ENCODE measurements at places on chromosomes 2 and 18. TPM values are rescaled to one million over a fixed set of nuclear protein-coding genes. Genes with fewer than 3 reads are reported as not detected.

Gene TMEM178A
- 5.7 TPM for total RNA-seq

Gene LBX2
- 2.1 TPM for total RNA-seq

Gene HOXD1
- not detected for total RNA-seq

Gene GCG
- total RNA-seq, result not detected

Gene PLA2R1
- 12.5 TPM for total RNA-seq

Gene POLE4
- total RNA-seq, result 48.7 TPM

Gene RBKS
- 1.8 TPM for total RNA-seq

Gene IL36A
- not detected for total RNA-seq

Gene PLEKHA3
- 4.5 TPM for total RNA-seq

Gene DNER
- total RNA-seq, result 14.1 TPM

Gene MATN3
- total RNA-seq, result 0.49 TPM

Gene SERPINB3
- total RNA-seq, result not detected

Gene CYS1
- total RNA-seq, result under 0.01 TPM

Gene CFAP221
- total RNA-seq, result not detected

Gene EVX2
- total RNA-seq, result not detected

Gene POTEI
- not detected for total RNA-seq

Gene FNDC4
- total RNA-seq, result 15.6 TPM

Gene ABCG8
- not detected for total RNA-seq

Gene CDK15
- not detected for total RNA-seq

Gene IL36B
- not detected for total RNA-seq

Data from cardiac atrium fibroblast (primary cell).